ENCODE measurements at places on chromosomes 16 and 17. TPM values are rescaled to one million over a fixed set of nuclear protein-coding genes. Genes with fewer than 3 reads are reported as not detected.

Gene RDM1
- total RNA-seq: 0.59 TPM

Gene MYO1D
- total RNA-seq: 4.8 TPM

Gene NACA2
- not detected for total RNA-seq

Gene KRT28
- total RNA-seq: not detected

DNA sequence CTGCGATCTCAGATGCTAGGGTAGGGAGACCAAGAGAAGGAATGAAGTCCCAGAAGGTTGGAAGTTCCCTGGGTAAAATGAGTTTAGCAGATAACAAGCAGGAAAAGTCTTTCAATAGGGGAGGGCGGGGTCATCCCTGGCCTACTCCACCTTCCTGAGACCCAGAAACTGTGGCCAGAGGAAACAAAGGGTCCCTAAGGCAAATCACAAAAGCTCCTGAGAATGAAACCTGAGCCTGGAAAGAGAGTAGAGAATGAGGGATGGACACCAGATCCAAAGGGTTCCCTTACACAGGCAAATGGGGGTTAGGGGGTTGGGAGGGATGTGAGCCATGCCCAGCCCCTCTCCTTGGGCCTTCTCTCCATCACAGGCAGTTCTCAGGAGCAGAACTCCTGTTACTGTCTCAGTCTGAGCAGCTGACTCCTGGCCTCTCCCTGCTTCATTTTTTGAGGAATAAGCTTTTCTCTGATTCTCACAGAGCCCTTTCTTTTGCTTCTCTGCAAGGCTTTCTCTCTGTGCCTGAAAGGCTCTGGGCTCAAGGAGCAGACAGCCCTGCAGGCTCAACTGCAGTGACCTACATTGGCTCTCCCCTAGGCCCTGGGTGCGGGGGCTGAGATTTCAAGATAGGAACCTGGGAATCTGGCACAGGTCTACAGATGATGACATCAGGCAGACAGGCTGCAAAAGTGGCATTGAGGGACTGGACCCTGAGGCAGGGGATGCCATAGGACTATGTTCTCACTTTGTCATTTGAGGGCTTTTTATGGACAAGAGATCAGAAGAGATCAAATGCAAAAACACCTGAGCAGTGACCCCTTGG lies 9.8 kb upstream of the NR1D1 start:
- no peak for DNase-seq

GRCh38 chr17:15406081-15406480 lies 61.3 kb downstream of the CDRT4 start:
- no peak for DNase-seq

GRCh38 chr17:28295677-28296578 lies 23.1 kb upstream of the TMEM97 start:
- no peak for DNase-seq

- no peak for DNase-seq
These were observed 44.9 kb upstream of the PEMT start for GRCh38 chr17:17636272-17636885.

- DNase-seq: no peak
These were observed 2.3 kb upstream of the SLC16A11 start for GRCh38 chr17:7046127-7046724.

DNA sequence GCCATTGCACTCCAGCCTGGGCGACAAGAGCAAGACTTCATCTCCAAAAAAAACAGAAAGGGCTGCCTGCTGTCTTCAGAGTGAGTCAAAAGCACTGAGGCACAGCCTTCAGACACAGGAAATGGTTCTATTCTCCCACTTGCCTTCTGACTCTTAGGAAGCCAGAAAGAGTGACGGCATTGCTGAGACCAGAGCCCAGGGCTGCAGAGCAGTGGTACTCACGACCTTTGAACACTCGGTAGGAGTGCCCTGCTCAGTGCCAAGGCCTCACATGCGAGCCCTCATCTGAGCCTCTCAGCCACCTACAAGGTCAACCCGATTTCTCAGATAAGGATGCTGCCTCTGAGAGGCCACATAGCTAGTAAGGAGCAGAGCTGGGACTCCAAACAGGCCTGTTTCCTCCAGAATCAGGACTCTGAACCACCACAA lies 3.5 kb upstream of the ITGAE start:
- DNase-seq: no peak

GRCh38 chr17:17859909-17860765 lies 23.4 kb upstream of the SREBF1 start:
- peak; percentile 43 for DNase-seq

- no peak for DNase-seq
These were observed 13.7 kb downstream of the CANT1 start for GRCh38 chr17:78995761-78996451.

DNA sequence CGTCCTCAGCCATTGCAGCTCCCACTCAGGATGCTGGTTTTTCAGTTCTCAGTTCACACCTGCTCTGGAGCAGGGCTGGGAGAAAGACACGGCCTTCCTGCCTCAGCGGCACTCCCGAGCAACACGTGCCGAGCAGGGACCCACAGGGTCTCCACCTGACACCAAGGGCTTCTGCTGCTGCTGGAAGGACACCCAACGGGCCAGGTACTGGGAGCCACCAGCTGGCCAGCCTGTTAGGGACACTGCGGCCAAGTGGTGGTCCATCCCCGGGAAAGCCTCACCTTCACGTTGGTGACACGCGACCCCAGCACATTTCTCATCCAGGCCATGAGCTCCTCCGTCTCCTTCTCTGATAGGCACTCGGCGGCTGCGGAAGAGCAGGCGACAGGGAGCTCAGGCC lies 8.1 kb downstream of the DNASE1 start:
- no peak for DNase-seq

GRCh38 chr16:48087639-48088038 lies 68.2 kb downstream of the ABCC12 start:
- DNase-seq: peak; percentile 6

- no peak for DNase-seq
These were observed 42.7 kb downstream of the STAT3 start for GRCh38 chr17:42345396-42346073.

GRCh38 chr17:72829883-72830282 lies 262.6 kb downstream of the SLC39A11 start:
- no peak for DNase-seq

Measured in HFFc6 (cell line).